Stimulated activated CD4-positive, alpha-beta T cell treated with anti-CD3 and anti-CD28 coated beads, Interleukin-1b, Interleukin-23, amount 100 ng/mL, for 1 hour (primary cell): ENCODE measurements at places on chromosomes 11 and 22.

DNA sequence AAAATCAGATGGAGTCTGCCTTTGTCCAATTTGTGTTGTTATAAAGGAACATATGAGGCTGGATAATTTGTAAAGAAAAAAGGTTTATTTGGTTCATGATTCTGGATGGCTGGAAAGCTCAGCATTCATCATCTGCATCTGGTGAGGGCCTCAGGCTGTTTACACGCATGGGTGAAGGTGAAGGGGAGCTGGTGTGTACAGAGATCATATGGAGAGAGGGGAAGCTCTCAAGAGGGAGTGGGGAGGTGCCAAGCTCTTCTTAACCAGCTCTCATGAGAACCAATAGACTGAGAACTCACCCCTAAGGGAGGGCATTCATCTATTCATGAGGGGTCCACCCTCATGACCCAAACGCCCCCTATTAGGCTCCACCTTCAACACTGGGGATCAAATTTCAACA, 40.0 kb downstream of the NEU3 start:
- DNase-seq, result no peak

DNA sequence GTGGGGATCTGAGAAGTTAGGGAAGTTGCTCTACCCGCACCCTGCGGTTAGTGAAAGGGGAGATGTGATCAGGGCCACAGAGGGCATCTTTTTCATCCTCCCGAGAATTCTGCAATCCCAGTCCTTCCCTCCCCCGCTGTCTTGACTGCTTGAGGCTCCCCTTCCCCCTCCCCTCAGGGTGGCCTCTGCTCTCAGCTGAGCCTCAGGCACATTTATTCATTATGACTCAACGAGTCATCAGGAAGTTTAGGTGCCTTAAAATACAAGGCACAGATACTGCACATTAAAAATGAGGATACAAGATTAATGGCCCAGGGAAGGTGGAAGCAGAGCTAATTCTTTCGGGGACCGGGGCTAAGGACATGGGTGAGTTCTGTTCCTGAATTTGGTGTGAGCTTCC, 104.0 kb downstream of the CACNA1I start:
- no peak for DNase-seq

GRCh38 chr11:75735181-75735845, 17.7 kb downstream of the MOGAT2 start:
- DNase-seq, result no peak

DNA sequence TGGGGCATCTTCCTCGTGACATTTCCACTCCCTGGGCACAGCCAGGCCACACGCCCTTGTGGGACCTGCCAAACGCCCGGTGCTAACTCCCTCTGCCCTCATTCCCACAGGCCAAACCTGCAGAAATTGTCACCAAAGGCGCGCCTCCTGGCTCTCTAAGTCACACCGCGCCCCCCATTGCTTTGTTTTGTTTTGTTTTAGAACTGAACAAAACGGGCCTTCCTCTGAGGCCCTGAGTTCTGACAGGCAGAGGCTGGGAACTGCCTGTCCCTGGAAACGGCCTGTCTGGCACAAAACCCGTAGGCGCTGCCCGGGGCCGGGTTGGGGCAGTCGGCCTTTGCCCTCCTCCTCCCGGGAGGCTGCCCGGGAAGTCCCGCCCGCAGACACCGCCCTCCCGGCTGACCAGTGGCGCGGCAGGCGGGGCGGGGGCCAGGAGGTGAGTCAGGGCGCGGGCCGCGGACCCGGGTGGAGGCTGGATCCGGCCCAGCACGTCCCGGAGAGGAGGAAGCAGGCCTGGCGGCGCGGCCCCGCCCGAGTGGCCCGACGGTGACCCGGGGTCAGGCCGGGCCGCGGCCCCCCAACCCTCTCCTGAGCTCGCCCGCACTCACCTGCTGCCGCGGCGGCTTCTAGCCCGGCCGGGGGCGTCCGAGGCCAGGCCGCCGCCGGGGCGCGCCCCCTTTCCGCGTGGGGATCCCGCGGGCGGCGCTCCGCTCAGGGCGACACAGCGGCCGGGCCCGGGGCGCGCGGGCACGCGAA, 465 bp downstream of the SUN2 start:
- no peak for DNase-seq

- DNase-seq, result no peak
These were observed 8.2 kb downstream of the LTO1 start for GRCh38 chr11:69666752-69667536.

DNA sequence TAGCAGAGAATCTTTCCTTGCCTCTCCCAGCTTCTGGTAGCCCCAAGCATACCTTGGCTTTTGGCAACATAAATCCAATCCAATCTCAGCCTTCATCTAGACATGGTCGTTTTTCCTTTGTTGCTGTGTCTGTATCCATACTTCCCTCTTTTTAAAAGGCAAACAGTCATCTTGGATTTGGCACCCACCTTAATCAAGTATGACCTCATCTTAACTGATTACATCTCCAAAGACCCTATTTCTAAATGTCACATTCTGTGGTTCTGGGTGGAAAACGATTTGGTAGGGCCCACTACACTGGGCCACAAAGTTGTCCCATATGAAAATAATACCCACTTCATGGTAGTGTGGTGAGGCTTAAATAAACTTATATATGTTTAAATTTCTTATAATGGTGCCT, 852 bp downstream of the BUD13 start:
- DNase-seq, result no peak

DNA sequence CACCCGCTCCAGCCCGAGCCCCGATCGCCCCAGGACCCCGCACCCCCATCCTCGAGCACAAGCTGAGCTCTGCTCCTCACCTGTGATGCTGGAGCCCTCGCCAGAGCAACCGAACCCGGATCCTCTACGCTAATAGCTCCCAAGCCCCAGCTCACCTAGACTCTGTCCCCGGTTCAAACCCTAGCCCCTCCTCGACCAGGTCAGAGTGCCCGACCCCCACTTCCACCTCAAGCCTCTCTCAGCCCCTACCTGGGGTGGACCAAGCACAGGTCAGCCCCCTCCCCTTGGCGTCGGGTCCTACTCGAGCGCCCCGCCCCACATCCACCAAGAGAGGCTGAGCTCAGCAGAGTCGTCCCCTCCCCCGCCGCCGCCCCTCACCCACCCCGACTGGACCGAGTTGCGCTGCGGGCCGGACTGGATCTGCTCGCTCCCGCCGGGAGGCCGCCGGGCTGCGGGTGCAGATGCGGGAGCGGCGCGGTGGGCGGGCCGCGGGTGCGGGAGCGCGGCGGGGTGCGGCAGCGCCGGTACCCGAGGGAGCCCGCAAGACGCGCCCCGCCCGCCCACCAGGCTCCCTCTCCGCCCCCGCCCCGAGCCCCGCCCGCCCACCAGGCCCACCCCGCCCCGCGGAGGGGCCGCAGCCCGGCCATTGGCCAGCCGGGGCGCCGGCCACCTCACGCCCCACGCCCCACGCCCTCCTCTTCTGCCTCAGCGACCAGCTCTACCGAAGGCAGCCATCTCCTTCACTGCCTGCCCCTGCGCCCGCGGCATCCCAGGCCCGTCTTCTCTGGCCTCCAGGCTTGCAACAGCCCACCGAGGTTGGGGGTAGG, 577 bp upstream of the DKK3 start:
- DNase-seq, result no peak

GRCh38 chr11:46210133-46210636, 67.3 kb upstream of the CREB3L1 start:
- DNase-seq, result no peak

GRCh38 chr11:119347940-119348605, 1.6 kb upstream of the MFRP start:
- no peak for DNase-seq

DNA sequence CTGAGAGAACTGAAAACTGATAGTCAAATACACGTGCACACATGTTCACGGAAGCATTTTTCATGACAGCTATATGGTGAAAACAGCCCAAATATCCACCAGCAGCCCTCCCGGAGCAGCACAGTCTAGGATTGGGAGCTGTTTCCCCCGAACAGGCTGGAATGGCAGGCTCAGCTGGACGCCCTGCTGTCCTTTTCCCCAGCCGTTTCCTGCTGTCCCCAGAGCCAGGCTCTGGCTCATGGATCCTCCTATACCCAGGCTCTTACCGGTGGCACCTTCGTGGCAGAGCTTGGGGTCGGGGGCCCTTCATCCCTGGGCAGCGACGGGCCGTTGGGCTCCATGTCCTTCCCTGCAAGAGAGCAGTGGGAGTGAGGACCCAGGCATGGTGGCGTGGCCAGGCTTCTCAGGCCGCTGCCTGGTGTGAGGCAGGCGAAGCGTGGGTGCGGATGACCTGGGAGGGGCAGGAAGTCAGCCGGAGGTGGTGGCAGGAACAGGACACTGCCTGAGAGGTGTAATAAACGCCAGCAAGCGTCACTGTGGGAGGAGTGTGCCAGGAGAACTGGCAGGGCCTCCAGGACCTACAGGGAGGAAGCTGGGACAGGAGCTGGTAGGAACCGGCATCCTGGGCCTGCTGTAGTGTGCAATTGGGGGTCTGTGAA, 38.8 kb downstream of the OSBPL5 start:
- no peak for DNase-seq
